ENCODE measurements at places on chromosomes 3 and 15.

DNA sequence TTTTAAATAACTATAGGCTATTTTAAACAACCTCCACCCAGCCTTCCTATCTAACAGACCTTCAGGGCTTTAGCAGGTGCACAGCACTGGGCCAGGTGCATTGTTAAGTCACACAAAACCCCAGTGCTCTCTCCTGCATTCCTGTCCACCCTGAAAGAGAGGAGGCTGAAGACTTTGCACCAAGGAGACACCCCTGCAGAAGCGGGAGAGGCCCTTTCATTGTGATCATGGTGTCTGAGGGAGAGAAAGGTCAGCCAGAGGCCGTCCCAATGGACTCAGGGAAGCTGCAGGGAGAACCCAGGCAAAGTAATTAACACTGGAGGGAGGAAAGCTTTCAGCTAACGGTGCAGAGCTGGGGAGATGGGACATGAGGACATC is 5.2 kb downstream of the LRIG1 start:
- DNase-seq, result no peak

DNA sequence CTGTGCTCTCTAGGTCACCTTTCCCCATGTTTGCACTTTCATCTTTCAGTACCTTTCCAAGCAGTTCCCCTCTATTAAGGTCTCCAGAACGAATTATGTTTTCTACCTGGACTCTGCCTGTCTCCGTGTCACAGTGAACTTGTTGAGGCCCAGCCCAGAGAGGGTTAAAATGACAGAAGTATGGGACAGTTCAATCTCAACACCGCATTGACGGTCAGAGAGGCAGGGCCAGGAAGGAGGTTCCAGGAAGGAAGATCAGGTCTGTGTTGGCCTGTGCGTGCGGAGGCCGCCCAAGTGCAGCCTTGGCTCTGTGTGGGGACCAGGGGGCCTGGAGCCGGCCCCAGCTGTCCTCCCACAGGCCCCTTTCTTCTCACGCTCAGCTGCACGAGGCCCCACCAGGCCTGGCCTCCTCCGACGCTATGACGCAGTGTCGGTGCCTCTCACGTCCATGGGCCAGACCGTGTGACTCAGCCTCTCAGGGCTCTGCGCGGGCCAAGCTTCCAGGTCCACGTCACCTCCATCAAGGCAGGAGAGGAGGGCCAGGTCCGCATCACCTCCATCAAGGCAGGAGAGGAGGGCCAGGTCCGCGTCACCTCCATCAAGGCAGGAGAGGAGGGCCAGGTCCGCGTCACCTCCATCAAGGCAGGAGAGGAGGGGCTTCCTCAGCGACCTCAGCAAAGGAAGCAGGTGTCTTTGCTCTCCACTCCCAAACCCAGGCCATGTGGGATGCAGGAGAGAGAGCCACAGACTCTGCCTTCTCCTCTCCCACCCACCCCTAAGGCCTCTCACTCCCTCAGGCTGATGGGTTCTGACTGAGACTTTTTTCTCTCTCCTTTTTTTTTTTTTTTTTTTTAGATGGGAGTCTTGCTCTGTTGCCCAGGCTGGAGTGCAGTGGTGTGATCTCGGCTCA is 83.1 kb downstream of the CPN2 start:
- no peak for DNase-seq

GRCh38 chr3:74603292-74603691 is 11.2 kb downstream of the CNTN3 start:
- DNase-seq, result no peak

GRCh38 chr3:110423276-110423675 is 648.3 kb upstream of the NECTIN3 start:
- no peak for DNase-seq

DNA sequence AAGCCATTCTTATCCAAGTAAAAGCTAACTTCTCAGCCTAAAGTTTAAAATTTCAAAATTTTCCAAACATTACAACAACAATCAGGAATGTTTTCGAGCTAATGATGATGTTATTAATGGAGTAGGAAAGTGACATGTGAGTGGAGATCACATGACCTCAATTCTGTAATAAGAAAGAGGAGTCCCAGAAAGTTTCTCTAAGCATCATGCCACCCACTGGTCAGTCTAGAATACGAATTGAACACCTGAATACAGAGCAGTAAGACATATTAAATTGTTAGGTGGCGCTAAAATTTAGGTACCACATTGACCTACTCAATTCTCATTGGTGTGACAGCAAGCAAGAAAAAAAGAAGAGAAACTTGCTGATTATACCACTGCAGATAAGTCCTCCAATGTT is 163.9 kb downstream of the DCLK3 start:
- no peak for DNase-seq

DNA sequence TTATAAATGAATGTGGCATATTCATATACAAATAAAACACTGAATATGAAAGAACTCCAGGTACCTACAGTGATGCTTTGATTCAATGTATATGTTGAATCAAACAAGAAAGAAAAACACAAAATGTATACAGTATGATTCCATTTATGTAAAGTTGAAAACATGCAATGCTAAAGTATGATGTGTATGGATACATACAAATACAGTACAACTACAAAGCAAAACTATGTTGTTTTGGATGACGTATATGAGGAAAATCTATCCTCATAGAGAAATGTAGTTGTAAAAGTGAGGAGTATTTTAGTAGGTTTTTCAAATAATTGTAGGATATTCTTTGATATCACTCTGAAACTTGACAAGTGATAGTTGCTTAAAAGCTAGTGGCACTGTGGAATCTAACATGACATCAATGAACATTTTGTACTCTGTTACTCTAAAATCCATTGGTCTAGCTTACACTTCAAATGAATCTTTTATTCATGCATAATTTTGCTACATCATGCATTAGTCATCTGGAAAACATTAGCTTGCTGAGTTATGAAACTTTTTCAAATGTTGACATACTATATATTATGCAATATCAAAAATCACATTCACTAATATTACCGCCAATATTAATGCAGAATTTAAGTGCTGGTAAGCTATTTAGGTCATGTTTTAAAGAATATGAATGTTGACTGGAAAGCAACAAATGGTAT is 278.1 kb upstream of the CHRNA7 start:
- no peak for DNase-seq

- peak; percentile 31 for DNase-seq
Measured at GRCh38 chr3:31029706-31030105, 135.2 kb upstream of the GADL1 start.

DNA sequence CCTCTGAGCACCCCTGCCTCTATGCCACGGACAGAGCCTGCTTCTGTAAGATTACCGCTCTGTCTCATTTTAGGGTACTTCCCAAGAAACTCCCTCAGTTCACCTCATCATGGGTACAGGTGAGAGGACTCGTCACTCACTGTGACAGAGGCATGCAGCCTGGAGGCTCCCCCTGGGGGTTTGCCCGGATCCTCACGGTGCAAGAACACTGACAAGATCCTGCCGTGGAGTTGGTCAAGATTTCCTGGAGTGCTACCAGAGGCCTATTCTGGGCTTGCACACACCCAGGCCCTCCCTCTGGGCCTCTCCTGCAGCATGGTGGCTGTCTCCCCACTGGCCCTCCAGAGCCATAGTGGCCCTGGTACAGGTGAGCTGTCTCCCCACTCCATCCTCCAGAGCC is 103.1 kb upstream of the TNIK start:
- no peak for DNase-seq

DNA sequence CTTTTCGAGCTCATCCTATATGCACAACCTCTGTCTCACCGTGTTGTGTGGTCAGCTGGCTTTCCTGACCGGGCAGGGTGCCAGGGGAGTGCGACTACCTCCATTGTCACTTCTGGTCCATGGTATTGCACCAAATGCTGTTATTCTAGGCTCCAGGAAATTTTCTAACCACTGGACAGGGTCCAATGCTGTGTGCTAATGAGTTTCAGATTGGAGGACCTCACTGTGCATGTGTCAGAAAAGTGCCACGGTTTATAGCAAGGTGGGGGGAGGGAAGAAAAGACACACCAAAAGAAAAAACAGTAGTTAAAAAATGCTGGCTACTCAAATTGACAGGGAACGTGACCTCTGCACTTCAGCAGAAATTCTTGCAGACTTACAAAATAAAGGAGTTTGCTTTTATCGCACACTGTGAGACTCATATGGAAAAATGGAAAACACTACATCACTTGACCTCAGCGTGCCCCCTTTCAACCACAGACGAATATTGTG is 480.1 kb downstream of the FOXP1 start:
- no peak for DNase-seq

GRCh38 chr3:38548154-38548931 is 52.2 kb downstream of the EXOG start:
- DNase-seq, result no peak

DNA sequence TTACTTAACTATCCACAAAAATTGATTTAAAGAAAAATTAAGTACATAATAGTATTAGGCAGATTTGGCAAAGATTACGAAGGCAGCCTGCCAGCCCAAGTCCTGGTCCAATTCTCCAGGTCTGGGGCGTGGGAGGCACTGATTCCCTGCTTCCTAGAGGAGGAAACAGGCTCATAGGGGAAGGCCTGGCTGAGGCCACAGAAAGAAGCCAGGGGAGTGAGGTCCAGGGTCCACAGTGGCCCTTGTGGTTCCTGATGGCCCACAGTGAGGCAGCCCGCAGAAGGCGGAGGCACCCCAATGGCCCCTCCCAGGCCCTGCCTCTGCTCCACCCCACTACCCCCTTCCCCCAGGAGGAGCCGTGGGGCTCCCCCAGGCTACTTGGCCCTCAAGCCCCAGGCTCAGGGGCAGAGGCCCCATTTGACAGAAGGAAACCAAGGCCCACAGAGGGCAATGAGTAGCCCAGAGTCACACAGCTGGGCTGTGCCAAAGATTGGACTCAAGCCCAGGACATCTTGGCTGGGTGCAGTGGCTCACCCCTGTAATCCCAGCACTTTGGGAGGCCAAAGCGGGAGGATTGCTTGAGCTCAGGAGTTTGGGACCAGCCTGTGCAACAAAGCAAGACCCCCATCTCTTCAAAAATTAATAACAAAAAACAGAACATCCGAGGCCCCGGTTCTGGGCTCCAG is 21.0 kb downstream of the H1-8 start:
- DNase-seq, result no peak

DNA sequence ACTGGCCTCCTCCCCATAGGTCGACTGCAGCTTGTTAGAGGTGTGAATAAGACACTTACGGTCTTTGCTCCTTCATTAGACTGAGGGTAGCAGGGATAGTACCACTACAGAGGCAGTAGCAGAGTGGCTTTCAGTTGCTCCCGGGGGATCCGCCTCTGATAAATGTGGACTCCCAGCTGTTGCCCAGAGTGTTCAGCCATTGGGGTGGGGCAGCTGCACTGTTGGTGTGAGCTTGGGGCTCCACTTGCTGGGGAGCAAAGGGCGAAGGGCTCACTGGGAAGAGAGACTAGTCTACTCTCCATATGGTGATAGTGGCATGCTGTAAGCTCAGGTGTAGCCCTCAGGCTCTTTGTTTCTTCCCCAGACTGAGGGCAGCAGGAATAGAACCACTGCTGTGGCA is 239.1 kb downstream of the LRRN1 start:
- DNase-seq, result no peak

GRCh38 chr15:54250326-54250725 is 272.1 kb downstream of the UNC13C start:
- no peak for DNase-seq

- DNase-seq, result no peak
Measured at GRCh38 chr3:196202516-196202970, 8.7 kb downstream of the ZDHHC19 start.

DNA sequence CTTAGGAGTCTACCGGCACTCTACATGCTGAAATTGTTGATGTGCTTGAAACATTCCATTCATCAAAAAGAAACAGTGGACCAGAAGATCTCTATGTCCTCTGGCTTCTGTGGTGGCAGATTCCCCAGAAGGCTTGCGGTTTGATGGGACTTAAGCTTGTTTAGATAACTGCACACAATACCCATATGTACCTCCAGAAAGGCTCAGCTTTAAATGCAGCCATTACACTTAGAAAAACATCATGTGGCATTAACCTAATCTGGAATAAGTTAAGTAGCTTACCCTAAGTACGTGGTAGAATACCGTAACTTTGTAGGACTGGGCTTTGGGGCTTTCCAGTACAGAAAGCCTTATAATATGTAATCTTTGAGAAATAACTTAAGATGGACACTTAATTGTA is 187.3 kb downstream of the RBMS3 start:
- no peak for DNase-seq

All from right kidney (tissue), 9 donors.